Dorsolateral prefrontal cortex (tissue), 122 donors: ENCODE measurements at places on chromosomes 3 and 15.
A peak's percentile ranks its signal among the peaks of the same experiment; 100 is the strongest.

DNA sequence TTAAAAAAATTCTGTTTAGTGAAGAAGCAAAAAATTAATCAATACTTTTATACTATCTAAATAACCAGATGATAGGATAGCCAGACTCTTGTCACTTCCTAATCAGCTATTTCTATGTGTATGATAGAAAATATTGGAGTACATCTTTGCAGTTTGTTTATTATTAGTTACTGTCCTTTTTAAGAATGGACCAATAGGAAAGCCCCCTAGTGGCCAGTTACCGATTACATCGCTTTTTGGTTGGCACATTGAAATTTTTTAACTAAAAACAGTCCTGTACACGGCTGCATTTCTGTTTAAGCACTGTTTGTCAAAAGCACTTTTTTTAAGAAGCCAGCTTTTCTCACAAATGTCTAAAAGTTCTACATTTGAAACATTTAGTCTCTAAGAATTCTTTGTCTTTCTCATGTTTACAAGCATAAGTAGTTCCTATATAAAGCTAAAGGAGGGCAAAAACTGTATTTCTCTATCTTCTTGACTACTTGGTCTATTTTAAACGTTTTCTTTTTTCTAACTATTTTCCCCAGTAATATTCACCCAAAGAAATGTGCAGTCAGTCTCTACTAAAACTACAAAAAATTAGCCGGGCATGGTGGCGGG, 253.2 kb upstream of the LRTM1 start:
- no peak for DNase-seq

DNA sequence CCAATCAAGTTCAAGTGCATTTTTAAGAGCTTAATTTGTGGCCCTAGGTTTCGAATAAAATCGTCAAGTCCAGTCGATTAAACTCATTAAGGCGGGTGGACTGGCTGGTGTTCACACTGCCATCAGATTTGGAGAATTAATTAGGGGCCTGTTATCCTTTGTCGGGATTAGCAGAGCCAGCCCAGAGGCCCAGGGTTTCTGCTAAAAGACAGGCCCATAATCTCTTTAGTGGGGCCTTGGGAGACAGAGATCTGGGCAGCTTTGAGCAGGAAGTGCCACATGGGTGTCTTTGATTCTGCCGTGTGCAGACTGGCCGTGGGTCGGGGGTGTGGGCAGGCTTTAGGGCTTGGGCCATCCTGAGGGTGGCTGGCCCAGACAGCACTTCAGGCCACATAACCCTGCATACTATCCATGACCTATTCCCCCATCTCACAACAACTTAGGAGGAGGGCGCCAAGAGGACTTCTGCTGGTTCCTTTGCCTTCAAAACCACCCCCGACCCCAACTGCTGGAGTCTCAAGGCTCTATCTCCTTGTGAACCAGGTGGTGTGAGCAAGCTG, 94.7 kb downstream of the PLXNA1 start:
- no peak for DNase-seq

DNA sequence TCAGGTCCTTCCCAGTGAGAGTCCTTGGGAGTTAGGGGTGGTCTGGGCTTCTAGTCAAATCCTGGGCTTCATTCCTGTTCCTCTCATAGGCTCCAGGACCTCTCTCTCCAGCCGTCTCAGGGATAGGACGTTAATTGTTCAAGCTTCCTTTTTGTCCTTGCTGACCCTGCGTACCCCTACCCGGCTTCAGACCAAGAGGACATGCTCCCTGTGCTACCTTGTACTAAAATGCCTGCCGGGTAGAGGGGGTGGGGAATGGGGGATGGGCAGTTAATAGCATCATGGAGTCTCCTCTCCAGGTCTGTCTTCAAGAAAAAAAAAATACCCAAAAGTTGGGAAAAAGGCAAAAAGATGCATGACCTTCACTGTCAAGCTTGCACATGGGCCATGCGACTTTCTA, 36.5 kb upstream of the GALNT15 start:
- DNase-seq, result no peak

GRCh38 chr3:23575697-23576096, 230.1 kb upstream of the UBE2E1 start:
- no peak for DNase-seq

- DNase-seq, result no peak
Measured at GRCh38 chr15:74777769-74778598, 3.9 kb upstream of the CSK start.

- no peak for DNase-seq
Measured at GRCh38 chr3:76387000-76387399, 601.7 kb upstream of the ZNF717 start.

- peak; percentile 72 for DNase-seq
Measured at GRCh38 chr3:11770477-11771391, 76.0 kb downstream of the TAMM41 start.

- no peak for DNase-seq
Measured at GRCh38 chr15:91348752-91349500, 248.9 kb downstream of the SV2B start.

DNA sequence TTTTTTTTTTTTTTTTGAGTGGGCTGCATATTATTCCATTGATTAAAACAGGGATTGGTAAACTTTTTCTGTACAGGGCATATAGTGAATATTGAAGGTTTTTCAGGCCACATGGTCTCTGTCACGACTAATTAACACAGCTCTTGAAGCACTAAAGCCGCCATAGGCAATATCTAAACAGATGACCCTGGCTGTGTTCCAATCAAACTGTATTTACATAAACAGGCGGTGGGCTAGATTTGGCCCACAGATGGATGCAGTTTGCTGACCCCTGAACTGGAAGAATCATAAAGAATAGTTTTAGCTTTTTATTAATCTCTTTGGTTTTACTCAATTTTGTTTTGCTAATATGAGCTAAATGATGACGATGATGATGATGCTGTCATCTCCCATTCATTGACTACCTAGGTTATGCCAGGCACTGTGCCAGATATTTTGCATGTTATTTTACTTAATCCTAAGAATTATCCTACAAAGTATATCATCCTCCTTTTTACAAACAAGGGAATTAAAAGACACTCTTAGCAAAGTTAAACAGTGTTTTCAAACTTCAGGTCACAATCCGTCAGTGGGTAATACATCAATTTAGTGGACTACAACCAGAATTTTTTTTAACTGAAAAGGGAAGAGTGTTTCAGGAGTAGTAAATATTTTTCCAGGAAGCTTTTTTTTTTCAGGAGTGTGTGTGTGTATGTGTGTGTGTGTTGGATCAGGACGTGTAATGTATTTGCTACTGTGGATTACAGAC, 54.3 kb downstream of the LMCD1 start:
- no peak for DNase-seq

GRCh38 chr3:24185738-24186384, 240.8 kb downstream of the NR1D2 start:
- DNase-seq, result no peak

- no peak for DNase-seq
Measured at GRCh38 chr15:55289011-55289745, 435 bp downstream of the RAB27A start.

DNA sequence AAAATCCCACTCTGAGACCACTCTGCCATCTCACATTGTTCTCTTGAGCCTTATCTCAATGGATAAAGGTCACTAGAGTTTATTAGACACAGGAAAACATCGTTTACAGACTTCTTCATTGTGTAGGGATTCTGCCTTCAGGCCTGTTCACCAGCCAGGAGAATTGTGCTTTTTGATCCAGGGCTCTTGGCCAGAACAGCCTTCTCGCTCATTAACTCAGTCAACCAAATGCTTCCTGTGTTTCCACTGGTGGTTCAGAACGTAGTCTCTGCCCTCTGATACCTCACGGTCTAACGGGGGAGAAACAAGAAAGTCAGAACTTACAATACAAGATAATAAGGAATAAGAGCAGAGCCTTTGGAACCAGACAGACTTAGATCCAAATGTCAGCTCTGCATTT, 54.2 kb upstream of the TSEN2 start:
- no peak for DNase-seq

GRCh38 chr3:121834157-121834670, 646 bp downstream of the IQCB1 start:
- no peak for DNase-seq

DNA sequence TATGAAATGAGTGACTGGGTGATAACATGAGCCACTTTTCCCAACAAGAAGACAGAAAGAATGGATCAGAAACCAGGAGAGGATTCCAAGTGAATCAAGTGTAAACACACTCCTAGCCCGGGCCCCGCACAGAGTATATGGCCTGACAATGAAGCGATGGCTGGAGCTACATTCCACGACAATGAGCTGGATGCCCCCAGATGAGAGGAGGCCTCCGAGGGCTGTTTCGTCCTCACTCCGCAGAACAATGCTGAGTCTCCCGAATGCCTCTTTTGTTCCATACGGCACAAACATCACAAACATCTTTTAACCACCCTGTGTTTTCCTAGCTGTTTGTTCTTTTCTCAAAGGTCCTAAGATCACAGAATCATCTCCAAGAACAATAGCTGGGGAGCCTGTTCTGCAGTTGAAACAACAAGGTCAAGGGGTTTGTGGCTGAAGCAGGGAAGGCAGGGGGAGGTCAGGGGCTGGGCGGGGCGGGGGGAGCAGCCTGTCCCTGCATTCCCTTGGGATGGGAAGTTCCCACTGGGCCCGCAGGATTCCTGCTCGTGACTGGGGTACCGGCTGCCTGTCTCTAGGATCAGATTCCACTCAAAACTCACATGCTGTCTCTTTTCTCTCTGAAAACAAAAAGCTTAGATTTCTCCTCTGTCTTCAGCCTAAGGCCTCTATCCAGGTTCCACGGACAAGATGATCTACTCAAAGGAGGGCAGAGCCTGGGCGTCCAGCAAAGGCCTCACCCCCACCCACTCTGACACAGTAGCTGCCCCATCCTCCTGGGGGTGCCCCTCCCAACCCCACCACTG, 151.3 kb downstream of the XXYLT1 start:
- no peak for DNase-seq

DNA sequence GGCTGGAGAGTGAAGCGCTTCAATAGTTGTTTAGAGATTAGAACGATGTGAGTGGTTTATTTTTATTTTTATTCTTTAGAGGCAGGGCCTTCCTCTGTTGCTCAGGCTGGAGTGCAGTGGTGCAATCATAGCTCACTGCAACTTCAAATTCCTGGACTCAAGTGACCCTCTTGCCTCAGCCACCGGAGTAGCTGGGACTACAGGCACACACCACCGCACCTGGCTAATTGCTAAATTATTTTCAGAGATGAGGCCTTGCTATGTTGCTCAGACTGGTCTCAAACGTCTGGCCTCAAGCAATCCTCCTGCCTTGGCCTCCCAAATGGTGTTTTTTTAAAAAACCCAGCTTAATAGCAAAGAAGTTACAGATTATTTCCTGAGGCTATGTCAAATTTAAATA, 29.0 kb downstream of the PPARG start:
- no peak for DNase-seq

DNA sequence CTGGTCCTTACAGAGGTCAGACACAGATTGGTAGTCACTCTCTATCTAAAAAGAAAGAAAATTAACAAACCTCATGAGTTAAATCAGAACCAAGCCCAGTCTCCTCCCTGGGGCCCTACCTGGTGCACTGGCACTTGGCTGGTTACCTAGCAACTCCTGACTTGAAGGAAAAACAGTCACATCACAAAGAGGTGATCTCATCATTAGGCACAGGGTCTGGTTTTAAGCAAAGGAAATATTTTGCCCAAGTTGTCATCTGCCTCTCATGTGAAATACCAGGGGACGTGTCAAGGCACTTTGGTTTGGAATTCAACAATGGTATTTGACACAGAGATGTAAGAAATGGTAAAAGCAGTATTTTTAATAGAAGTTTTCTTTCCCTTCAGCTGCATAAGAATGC, 47.7 kb upstream of the FMN1 start:
- no peak for DNase-seq

- no peak for DNase-seq
Measured at GRCh38 chr3:186217820-186218164, 108.9 kb upstream of the ETV5 start.

- no peak for DNase-seq
Measured at GRCh38 chr15:31387092-31387478, 60.5 kb downstream of the KLF13 start.

GRCh38 chr3:194872669-194872977, 186.9 kb downstream of the FAM43A start:
- DNase-seq, result no peak

- DNase-seq, result no peak
Measured at GRCh38 chr15:101046826-101047225, 127.7 kb downstream of the LRRK1 start.

DNA sequence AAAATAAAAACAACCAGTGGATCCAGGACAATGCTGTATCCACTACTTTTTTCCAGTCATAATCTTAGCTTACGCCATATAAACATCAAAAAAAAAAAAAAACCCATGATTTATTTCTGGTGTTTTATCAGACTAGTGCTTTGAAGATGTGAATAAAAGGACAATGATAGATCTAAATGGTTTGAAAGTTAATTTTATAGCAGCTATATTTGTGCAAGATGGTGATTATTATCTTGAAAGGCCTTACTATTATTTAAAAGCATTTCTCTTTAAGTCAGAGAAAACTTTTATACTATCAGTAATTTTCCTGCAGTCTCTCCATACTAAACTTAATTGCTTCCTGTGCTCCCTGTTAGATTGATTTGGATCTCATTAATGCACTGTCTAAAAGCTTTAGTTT, 670.3 kb downstream of the TBL1XR1 start:
- DNase-seq, result no peak

- DNase-seq, result no peak
Measured at GRCh38 chr3:53712817-53713388, 133.3 kb downstream of the CHDH start.

- DNase-seq, result no peak
Measured at GRCh38 chr3:42339321-42339720, 71.1 kb downstream of the LYZL4 start.
